ENCODE measurements at places on chromosomes 1 and 21.

- peak; percentile 92 for DNase-seq
Observed at GRCh38 chr1:214990619-214991018, 91.9 kb upstream of the KCNK2 start.

- DNase-seq: no peak
Observed at GRCh38 chr1:39021426-39021825, 4.7 kb upstream of the NDUFS5 start.

DNA sequence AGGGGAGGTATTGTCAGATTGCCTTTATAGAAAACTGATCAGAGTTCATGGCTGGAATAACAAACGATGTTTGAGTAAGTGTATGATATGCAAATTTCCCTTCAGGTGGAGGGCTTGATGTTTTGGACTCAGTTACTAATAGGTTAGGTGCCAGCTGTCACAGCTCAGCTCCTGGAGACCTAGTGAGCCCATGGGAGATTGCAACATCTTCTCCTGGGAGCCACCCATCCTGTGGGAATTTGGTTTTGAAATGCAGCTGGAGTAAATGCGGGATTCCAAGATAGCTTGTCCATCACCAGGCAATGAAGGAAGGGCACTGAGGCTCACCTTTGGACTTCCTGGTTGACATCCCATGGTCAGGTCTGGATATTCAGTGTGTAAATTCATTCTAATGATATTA, 211.4 kb upstream of the NRIP1 start:
- no peak for DNase-seq

- DNase-seq: no peak
Observed at GRCh38 chr1:166073489-166073888, 93.3 kb downstream of the FAM78B start.

- DNase-seq: no peak
Observed at GRCh38 chr1:243454328-243454997, 198.6 kb downstream of the SDCCAG8 start.

DNA sequence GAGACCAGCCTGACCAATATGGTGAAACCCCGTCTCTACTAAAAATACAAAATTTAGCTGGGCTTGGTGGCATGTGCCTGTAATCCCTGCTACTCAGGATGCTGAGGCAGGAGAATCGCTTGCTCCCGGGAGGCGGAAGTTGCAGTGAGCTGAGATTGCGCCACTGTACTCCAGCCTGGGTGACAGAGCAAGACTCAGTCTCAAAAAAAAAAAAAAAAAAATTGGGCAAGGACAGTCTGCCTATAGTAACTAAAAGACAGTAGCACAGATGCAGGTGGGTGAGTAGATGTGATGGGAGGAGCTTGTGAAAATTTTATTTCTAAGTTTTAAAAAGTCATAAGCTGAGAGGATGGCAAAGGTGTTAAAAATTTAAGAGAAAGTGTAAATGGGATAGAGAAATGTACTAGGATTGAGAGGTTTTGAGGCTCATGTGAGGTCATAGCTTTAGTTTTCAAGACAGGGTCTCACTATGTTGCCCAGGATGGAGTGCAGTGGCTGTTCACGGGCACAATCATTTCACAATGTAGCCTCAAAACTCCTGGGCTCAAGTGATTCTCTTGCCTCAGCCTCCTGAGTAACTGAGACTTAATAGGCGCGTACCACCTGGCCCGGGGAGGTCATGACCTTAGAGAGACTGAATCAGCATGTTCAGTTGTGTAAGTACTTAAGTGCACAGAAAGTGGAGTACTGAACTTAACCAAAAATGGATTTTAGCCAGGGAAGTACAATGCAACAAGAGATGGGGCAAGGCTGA, 33.7 kb downstream of the PTP4A2 start:
- DNase-seq: no peak

- no peak for DNase-seq
Observed at GRCh38 chr21:27408826-27409225, 441.9 kb upstream of the ADAMTS5 start.

- DNase-seq: no peak
Observed at GRCh38 chr1:101237229-101237837, 514 bp downstream of the S1PR1 start.

- no peak for DNase-seq
Observed at GRCh38 chr1:7298145-7298544, 473.0 kb upstream of the VAMP3 start.

DNA sequence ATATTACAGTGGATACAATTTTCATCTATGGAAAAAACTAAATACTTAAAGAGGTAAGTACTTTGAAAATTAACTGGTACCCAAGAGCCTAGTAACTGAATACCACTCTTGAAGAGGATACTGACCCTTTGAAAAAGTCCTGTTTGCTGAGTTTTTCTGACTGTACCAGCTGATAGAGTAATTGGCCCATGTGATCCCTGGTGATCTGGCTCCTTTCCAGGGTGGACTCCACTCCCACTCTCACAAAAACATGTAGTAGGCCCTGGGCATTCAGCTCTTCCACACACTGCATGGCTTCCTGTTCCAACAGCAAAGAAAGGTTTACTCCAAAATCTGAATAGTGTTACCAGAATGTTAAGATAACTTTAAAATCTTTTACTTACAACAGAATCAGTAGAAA, 53.6 kb upstream of the HP1BP3 start:
- no peak for DNase-seq

DNA sequence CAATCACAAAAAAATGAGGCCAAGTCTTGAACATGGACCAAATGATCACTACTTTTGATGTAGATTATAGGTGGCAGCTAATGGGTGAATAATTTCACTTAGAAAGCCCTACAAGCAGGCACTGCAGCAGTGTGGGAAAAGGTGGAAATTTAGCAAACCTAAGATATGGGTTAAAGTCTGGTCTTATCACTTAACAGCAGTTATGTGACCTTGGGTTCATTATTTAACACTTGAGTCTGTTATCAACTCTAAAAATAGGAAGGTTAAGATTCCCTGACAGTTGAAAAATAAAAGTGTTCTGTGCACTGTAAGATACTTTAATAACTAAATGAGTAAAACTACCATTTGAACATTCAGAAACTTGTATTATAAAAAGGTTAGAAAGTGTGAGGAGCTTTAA, 47.5 kb downstream of the SSX2IP start:
- no peak for DNase-seq

DNA sequence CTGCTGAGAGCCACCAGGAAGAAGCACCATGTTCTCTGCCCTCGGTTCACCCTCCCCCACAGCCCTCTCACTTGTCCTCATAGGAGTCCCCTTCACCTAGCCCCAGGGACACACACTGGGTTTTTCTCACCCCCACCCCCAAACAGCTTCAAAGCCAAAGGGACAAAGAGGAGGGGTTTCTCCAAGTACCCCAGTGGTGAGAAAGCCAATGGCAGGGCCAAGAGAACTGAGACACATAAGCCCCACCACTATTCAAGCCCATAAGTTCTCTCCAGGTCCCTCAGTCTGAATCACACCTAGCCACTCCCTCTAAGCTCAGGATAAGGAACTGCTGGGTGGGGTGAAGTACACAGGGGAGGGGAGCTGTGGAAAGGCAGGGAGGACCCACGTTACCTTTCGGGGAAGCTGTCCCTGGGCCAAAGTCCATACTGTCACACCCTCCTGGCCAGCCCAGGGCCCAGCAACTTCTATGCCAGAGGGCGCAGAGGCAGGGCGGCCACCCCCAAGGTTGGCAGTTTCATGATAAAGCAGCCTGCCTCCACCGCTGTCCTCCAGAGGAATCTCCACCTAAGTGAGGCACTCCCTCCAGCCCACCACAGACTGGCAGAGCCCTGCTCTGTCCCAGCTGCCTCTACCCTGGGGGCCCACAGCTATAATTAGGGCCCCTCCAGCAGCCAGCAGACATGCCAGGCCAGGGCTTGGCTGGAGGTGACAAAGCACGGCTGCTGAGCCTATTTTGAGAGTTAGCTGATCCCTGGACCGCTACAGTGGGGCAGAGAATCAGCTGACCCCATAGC, 39.0 kb upstream of the PPP1R15B start:
- DNase-seq: no peak

- no peak for DNase-seq
Observed at GRCh38 chr1:1752636-1753606, 25.3 kb downstream of the NADK start.

- no peak for DNase-seq
Observed at GRCh38 chr1:228747301-228747935, 12.1 kb downstream of the RHOU start.

GRCh38 chr1:177464686-177465085, 293.9 kb downstream of the BRINP2 start:
- no peak for DNase-seq

GRCh38 chr1:226048886-226049285, 13.6 kb upstream of the H3-3A start:
- no peak for DNase-seq

GRCh38 chr1:199243423-199244061, 604.7 kb downstream of the PTPRC start:
- DNase-seq: peak; percentile 14

- DNase-seq: no peak
Observed at GRCh38 chr1:68166348-68166747, 66.0 kb downstream of the WLS start.

GRCh38 chr21:31267644-31268043, 76.4 kb downstream of the TIAM1 start:
- DNase-seq: no peak

- DNase-seq: no peak
Observed at GRCh38 chr21:32717851-32718316, 9.9 kb downstream of the SYNJ1 start.

- DNase-seq: no peak
Observed at GRCh38 chr21:32826329-32827167, 55.0 kb upstream of the PAXBP1 start.

- no peak for DNase-seq
Observed at GRCh38 chr1:107863342-107863741, 101.6 kb downstream of the VAV3 start.

DNA sequence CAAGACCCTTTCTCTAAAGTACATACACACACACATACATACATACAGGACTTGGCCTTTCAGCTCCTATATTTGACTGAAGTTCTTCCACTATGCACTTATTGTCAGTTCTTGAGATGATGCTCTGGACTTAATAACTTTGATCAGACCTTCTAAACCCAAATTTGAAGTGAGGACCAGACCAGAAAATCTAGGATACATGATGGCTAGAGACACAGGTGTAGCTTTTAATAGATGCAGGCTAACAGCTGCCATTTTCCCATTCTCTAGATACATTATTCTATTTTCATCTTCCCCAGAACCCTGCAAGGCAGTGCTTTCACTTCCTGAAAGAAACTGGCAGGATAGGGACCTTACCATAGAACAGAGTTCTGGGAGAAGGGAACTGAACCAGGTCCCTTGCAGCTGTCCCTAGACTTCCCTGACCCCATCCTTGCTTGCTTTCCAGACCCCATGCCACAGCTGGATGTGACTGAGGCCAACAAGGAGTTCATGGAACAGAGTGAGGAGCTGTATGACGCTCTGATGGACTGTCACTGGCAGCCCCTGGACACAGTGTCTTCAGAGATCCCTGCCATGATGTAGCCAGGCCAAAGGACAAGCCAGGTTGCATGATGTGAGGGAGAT, 14.9 kb upstream of the RAB42 start:
- DNase-seq: no peak

DNA sequence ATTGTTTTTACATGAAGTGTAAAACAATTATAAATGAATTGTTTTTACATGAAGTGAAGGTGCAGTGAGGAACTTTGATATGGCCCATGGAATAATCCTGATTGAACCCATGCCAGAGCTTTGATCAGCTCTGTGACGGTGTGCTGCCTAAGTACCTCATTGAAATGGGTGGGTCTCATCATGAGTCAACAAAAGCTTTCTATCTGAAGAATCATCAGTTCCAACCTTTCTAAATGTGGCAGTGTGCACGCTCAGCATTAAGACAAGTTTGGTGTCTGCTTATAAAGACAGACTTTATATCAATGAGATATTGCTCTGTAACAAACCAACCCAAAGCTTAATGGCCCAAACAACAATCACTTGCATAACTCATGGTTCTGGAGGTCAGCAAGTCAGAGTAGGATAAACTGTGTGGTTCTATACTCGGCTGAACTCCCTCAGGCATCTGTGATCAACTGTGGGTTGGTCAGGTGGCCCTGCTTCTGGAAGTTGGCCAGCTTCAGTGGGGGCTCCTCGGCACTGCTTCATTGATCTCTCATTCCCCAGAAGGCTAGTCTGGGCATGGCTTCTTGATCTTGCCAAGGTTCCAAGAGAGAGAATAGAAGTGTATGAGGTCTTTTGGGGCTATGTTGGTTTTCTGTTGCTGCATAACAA, 258.0 kb downstream of the LTN1 start:
- DNase-seq: no peak

DNA sequence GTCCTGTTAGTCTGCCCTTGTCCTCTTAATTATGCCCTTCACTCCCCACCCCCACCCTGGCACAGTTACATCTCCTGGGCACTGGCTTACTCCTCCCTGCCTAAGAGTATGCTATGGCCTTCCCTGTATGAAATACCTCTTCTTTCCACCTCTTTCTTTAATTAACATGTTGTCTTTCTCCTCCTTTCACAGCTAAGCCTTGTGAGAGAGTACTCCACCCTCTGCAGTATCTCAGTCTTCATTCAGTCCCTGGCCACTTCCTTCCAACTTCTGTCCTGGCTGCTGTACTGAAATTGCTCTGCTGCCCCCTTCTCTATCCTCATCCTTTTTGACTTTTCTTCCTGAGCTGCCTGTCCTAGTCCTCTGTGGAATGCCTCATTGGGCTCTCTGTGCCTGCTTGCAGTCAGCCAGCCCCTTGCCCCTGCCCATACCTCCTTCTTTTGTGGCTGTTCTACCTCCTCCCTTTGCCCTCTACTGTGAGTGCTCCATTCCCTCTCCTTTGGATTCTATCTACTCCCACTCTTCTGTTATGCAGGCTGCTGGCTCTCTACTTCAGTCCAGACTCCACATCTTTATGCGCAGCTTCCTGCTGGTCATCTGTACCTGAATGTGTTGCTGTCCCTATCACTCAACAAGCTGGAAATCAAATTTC, 8.3 kb downstream of the NOS1AP start:
- no peak for DNase-seq

- no peak for DNase-seq
Observed at GRCh38 chr1:103056423-103056822, 51.9 kb downstream of the COL11A1 start.

DNA sequence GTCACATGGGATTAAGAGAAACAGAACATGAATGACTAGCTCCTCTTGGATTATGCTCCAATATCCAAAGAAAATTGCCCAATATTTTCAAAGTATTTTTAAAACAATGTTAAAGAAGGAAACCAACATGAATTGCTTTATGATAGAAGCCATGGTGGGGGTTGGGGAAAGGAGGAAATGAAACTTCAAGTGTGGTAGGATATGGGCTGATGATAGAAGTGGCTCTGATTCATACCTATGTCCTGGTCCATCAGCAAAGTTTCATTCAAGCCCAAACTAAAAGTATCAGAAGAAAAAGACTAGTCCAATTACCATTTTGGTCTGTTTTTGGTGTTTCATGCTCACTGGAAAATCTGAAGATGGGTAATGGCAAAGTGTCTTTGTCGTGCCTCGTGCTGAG, 104.2 kb upstream of the PROX1 start:
- DNase-seq: no peak

GRCh38 chr1:206021626-206022365, 1.9 kb downstream of the CTSE start:
- peak; percentile 43 for DNase-seq

DNA sequence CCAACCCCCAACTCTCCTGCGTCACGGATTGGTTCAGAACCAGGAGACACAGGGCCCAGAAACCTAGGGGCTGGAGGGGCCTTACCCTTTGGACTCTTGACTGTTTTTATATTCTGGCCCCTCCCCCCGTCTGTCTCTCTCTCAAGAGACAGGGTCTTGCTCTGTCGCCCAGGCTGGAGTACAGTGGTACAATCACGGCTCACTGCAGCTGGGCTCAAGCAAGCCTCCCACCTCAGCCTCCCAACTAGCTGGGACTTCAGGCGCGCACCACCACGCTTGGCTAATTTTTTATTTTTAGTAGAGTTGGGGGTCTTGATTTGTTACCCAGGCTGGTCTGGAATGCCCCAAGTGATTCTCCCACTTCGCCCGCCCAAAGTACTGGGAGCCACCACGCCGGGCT, 52.5 kb downstream of the PRKCZ start:
- DNase-seq: no peak
